Peyer's patch (tissue), 4 donors: ENCODE measurements at places on chromosomes 5 and 9. TPM values are rescaled to one million over a fixed set of nuclear protein-coding genes. Genes with fewer than 3 reads are reported as not detected.

The HSDL2 gene
- 37.0 TPM for total RNA-seq

The WDR38 gene
- not detected for total RNA-seq

DNA sequence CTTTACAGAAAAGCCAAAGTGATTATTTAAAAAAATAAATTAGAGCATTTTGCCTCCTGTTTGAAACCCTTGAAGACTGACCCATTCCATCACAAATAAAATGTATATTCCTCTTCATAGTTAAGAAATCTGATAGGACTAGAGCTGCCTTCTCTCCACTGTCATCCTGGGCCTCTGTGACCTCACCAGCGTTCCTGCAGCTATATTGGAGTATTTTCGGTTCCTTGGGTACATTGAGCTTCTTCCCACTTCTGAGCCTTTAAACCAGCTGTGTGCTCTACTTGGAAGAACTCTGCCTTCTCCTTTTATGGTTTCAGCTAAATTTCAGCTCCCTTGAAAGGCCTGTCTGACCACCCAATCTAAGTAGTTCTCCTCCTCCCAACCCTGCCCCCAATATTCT lies 99.1 kb upstream of the ABCA1 start:
- DNase-seq, result no peak

The BOD1 gene
- total RNA-seq, result 30.3 TPM

DNA sequence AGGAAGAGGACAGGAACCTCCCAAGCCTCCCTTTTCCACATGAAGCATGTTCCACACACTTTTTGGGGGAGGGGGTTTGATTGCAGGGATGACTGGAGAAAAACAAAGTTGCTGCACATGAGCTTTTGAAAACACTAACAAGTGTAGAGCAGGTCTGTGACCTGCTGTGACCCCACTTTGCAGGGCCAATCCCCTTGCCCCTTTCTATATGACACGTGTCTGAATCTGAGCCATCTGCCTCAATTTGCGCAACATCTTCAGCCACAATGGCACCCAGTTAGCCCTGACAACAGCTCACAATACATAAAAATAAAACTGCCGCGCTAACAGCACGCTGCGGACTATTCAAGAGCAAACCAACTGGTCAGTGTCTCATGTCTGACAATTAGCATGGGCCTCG lies 227.8 kb upstream of the TBCA start:
- DNase-seq, result no peak

The CEL gene
- total RNA-seq, result 6.6 TPM

- DNase-seq, result no peak
Observed at GRCh38 chr5:124742983-124743601, 3.3 kb downstream of the ZNF608 start.

- DNase-seq, result no peak
Observed at GRCh38 chr9:95237336-95237735, 80.2 kb downstream of the FANCC start.

The LEAP2 gene
- not detected for total RNA-seq

The LOX gene
- 3.5 TPM for total RNA-seq

The LCN10 gene
- 6.4 TPM for total RNA-seq

GRCh38 chr5:35129921-35130485 lies 82.3 kb upstream of the AGXT2 start:
- DNase-seq, result no peak

DNA sequence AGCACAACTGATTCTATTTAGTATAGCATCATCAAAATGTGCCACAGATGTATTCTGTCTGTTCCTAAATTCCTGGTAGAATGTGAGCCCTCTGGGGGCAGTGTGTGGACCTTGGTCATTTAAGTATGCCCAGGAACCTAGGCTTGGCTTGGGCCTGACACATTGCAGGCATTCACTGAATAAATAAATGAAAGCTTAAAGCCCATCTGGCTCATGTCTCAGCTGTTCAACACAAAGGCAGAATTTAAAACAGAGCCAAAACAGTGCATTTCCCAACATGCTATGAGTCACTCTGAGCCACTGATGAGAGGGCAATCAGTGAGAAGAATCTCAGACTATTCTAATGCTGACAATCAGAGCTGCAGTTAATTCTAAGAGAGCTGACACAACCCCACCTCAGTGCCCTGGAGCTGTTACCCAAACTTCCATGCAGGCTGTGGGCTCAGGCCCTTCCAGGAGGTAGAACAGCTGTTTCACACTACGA lies 8.1 kb downstream of the FAM193B start:
- DNase-seq, result no peak

DNA sequence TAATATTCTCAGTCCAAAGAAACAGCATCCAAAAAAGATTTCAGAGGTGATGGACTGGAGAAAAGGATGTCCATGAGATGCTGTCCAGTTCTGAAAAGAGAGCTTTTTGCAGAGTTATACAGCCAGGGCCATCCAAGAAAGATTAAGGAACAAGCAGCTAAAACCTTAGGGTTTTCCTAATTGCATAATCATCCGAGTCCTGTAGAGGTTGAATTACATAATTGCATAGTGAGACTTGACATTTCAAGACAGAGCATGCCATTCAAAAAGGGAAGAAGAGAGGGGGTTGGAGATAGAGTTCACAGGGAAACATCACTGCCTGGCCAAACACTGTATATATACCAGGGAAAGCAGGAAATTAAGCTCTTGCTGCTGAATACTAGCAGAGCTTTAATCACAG lies 1729.2 kb upstream of the WWC1 start:
- DNase-seq, result no peak

DNA sequence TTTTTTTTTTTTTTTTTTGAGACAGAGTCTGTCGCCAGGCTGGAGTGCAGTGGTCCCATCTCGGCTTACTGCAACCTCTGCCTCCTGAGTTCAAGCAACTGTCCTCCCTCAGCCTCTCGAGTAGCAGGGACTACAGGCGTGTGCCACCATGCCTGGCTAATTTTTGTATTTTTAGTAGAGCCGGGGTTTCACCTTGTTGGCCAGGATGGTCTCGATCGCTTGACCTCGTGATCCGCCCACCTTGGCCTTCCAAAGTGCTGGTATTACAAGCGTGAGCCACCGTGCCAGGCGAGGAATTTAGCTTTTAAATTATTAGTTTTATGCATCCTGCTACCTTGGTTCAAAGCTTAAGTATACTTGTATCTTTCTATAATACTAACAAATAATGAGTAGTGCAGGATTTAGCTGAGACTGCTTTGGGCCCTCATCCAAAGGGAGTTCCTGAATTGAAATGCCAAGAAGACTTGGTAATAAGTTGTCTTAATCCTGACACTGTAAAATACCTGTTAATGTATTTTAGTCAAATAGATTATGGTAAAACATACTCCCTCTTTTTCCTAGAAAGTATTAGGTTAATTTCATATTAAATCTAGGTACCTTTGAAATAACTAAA lies 5.0 kb downstream of the CDC42SE2 start:
- DNase-seq, result no peak

- no peak for DNase-seq
Observed at GRCh38 chr9:38089387-38090165, 20.5 kb upstream of the SHB start.

DNA sequence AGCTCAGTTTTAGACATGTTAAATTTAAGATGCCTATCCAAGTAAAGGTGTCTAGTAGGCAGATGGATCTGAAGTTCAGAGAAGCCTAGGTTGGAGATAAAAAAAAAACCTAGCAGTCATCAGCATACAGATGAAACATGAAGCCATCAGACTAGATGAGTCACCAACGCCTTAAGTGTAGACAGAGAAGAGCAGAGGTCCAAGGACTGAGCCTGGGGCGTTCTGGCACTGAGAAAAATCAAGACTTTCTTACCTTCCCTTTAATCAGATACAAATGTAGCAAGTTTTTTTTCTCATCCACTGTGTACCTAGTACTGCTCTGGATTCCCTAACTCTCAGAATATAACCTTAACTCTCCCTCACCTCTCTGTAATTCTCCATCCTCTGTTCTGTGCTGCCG lies 97.3 kb downstream of the SIL1 start:
- no peak for DNase-seq

DNA sequence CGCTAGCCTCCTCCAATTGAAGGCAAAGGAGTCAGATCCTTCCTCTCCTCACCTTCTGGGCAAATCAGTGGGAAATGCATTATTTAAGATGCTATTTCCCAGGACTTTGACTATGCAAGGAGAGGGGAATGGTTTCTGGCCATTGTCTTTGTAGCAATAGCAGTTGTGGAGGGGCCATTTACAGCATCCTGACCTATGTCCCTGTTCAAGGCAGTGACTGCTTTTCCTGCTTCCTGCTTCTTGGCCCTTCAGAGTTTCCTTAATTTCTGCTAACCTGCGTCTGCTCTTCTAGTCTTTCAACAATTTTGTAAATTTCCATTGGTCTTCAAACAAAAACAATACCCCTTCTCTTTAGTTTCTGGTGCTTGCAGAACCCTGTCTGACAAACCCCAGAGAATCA lies 72.8 kb upstream of the PPARGC1B start:
- no peak for DNase-seq

GRCh38 chr5:141182248-141182647 lies at the start of gene PCDHB16:
Gene PCDHB16 (plus strand): TSS chr5:141182387. CDS start chr5:141182560, 173 bp downstream.
- DNase-seq, result no peak

DNA sequence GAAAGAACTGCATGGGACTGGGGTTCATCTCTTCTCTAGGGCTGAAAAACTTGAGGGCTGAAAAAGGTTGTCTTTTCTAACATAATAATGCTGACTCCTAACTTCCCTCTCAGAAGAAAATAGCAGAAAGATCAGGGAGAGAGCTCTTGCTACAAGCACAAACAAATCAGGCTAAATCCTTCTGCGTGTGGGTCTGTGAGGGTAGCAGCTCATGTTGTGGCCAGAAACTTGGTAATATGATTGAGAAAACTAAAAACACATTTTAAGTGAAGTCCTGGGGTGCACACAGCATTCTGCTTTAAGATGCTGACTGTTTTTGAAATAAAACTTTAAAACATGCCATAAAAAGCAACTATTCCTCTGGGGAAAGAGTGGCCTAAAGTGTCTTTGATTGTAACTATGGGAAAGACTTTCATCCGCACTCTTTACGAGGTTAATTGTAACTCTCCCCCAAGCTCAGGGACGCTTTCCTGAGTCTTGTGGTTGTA lies 56.7 kb downstream of the SAXO1 start:
- DNase-seq, result no peak

DNA sequence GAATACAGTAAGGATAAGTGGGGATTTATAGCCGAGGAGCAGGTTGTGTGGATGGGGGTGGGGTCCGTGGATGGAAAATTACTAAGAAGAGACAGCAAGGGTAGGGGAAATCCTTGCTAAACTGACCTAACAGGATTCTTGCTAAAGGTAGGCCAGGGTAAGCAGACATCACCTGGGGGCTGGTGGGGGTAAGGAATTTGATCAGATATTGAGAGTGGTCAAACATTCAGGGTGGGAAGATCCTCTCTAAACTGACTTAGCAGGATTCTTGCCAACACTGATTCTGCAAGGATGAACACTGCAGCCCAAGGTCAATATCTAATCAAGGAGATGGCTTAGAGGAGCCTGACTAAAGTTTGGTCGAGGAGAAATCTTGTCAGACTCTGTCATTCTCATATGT lies 2.7 kb upstream of the PLGRKT start:
- no peak for DNase-seq

DNA sequence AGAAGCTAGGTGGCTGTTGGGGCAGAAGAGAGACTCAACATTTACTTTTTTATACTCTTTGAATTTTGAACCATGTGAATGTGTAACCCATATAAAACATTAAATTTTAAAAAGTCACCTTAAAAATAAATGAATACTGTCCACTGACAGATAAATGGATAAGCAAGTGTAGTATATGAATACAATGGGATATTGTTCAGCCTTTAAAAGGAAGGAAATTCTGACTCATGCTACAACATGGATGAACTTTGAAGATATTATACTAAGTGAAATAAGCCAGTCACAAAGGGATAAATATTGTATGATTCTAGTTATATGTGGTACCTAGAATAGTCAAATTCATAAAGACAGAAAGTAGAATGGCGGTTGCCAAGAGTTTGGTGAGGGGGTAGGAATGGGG lies 113.9 kb downstream of the TMEM174 start:
- DNase-seq, result no peak

The CATSPER3 gene
- total RNA-seq, result 2.4 TPM

DNA sequence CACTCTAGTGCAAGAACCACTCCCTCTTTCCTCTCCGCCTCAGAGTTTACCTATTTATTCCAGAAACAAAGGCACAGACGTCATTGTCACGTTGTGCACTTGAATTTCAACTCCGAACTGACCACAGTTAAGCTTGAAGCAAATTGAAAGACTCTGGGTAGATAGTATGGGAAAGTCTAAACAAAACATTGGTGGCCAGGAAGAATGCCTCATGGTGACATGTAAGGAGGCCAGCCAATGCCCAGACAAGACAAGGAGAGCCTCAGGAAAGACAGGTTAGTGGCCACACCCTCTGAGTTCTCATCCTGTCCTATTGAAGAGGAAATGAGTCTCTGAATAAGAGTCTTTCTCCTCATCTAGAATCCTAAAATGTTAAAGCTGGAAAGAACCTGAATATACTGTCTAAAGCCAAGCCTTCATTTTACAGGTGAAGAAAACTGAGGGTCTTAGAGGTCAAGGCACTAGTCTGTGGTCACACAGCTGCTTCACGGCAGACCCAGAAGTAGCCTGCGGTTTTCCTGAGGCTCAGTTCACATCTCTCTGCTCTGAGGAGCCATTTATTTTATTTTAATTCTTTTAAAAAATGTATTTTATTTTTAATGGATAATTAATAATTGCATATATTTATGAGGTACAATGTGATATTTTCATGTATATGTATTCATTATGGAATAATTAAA lies 30.2 kb downstream of the ZFAND5 start:
- DNase-seq, result no peak

DNA sequence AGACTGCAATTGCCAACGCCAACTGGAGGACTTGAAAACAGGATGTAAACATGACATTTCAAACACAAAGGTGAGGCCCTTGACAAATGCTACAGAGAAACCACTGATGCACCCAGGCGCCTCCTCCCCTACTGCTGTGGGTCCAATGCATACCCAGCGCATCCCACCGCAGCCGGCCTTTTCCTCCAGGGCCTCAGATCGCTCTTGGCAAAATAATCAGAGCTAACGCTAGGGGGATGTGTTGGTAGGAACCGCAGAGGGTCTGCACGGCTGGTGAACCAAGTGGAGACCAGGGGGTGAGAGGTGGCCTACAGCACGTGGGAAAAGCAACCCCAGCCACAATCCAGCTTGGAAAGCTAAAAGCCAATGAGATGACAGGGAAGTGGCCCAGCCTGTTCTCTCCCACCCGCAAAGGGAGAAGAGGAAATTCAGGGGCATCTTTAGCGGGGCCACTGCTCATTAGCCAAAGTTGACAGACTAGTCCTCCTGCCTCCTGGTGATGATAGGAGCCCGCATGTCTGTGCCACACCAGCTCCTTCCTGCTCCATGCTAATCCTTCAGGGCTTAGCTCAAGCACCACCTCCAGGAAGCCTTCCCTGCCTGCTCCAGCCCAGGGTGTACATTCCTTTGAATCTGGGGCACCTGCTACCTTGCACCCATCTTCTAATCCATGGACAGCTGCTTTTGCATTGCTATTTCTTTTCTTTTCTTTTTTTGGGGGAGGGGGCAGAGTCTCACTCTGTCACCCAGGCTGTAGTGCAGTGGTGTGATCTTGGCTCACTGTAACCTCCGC lies 5.9 kb downstream of the FAM163B start:
- no peak for DNase-seq

The ECSCR gene
- 24.8 TPM for total RNA-seq

- no peak for DNase-seq
Observed at GRCh38 chr9:34575241-34575640, 14.3 kb downstream of the CNTFR start.
